ENCODE measurements at places on chromosomes 3 and 15.

DNA sequence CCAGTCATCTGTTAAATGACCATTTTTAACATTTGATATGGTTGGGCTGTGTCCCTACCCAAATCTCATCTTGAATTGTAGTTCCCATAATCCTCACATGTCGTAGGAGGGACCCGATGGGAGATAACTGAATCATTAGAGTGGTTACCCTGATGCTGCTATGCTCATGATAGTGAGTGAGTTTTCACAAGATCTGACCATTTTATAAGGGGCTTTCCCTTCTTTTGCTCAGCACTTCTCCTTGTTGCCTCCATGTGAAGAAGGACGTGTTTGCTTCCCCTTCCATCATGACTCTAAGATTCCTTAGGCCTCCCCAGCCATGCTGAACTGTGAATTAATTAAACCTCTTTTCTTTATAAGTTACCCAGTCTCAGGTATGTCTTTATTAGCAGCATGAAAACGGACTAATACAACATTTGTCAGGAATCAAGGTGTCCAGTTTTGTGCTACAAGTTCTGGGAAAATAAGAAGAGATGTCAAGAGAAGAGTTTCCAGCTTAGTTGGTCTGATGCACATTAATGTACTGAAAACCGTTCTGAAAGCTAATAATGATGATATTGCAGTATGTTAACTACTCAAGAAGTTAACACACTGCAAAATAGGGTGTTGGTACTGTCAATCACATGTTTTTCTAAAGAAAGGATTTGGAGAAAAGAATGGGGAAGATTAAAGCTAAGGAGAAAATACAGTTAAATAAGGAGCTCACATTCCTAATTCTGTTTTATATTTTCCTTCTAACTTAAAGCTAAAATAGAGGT lies 67.9 kb downstream of the ATP8B4 start:
- DNase-seq = no peak

GRCh38 chr15:71385457-71385856 lies 270.2 kb downstream of the THSD4 start:
- no peak for DNase-seq

DNA sequence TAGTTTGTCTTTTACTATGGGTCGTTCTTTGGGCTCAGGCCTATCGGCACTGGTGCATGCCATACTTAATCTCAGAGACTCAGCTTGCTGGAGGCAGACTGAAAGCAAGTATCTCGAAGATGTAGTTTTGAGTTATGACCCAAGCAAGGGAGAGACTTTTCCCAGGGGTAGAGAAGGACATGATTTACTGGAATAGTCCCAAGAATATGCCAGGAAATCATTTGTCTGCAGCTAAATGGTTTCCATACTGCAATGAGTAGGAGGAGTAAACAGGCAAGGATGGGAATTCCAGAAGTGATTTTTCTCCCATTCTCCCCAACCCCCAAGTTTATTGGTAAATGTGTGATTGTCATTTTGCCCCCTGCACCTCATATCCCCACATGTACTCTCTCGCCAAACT lies 35.4 kb upstream of the LACTB start:
- no peak for DNase-seq

GRCh38 chr15:99228120-99228770 lies 21.1 kb downstream of the TTC23 start:
- DNase-seq = no peak

- DNase-seq = no peak
Observed at GRCh38 chr15:70633991-70634390, 129.4 kb downstream of the UACA start.

GRCh38 chr3:50978991-50979667 lies 304.4 kb downstream of the DOCK3 start:
- DNase-seq = no peak

All from CD4-positive, alpha-beta T cell treated with Interleukin-1 beta for 1 hour (primary cell).